ENCODE measurements at places on chromosomes 11 and 22.

DNA sequence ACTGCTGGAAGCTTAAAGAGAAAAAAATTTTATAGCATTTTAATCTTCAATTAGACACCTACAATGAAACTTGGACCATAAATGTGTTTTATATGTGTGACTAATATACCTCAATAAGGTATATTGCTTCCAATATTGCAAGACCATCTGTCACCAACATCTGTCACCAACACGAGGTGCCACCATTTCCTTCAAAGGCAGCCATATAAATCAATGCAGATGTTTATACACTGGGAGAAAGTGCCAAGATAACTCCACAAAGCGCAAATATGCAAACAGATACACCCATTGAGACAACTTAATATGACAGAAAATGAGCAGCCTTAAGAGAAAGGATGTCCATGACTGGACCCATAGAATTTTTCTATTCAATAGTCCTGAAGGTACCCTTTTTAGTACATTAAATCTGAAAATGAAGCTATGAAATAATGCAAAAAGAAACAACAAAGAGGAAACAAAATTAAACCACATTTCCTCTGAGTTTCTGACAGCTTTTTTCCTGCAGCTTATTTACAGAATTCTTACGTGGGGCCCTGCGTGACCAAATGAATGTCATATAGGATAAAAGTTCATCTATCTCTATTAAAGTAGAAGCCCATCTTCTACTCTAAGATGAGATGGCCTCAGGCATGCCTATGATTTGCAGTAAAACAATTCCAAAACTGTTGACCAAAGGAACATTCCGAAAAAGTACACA is 12.5 kb downstream of the MPZL3 start:
- DNase-seq = no peak

DNA sequence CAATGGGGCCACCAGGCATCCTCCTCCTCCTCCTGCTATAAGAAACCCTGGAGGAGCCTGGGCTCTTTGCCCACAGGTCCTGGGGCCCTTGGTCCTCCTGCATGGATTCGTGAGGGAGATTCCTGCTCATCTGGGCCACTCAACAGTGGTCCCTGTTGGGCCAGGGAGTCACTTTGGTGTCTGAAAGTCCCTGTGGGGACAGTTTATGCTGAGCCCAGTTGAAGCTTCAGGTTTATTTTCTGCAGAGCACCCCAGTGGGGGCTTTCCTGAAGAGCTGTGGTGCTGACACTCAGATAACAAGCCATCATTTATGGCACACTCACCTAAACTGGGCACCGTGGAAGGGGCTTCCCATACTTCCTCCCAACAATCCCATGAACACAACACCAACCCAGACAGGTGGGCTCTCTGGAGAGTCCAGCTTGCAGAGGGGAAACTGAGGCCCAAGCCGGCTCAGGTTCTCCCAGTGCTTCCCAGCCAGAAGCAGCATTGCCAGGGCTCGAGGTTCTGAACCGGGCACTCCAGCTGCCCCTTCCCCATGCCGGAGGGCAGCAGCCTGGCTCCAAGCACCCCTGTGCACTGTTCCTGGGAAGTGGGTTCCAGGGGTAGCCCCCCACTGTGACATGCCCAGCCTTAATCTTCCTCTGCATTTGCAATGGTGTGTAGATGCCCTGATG is 91.3 kb downstream of the MYEOV start:
- no peak for DNase-seq

DNA sequence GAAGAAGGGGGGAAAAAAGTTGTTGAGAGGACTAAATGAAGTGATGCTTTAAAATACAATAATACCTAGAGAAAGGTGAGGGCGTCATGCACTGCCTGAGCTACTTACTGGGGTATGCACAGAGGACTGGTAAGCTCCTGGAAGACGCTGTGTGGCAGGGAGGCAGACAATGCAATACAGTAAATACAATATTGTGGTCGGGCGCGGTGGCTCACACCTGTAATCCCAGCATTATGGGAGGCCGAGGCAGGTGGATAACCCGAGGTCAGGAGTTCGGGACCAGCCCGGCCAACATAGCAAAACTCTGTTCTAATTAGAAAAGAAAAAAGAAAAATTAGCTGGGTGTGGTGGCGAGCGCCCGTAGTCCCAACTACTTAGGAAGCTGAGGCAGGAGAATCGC is 683 bp upstream of the SYTL2 start:
- DNase-seq = no peak

- DNase-seq = no peak
These were observed 284.7 kb downstream of the ST3GAL4 start for GRCh38 chr11:126640186-126640585.
